ENCODE measurements at places on chromosomes 12 and 14.
A peak's percentile ranks its signal among the peaks of the same experiment; 100 is the strongest.

DNA sequence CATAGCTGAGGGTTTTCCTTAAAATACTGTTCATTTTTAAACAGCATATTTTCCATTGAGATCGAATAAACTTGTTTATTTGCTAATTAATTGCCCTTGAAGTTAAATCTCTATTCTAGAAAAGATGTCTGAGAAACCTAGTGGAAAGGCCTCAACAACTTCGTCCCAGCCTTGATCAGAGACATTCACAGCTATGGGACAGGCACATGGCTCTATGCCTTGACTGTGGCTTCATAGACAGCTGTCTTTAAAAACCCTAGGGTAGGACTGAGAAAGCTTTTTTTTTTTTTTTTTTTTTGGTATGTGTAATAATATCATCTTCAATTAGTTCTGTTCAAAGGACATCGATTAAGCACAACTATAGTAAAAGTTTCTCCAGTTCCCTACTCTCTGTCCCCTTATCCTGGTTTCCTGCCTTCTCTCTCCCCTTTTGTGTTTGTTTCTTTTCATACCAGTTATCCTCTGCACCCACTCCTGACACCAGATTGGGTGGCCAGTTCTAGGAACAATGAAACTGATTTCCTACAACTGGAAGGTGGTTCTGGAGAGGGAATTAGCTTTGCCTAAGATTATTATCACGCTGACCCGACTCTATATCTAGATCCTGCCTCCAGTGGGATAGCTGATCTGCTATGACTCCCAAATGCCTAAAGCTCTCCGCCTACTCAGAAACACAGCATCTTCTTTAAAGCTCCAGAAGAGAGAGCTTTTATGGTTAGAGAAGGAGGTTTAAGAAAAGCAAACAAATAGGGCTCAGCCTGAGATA is 20.3 kb downstream of the SOCS2 start:
- DNase-seq = peak; percentile 71

GRCh38 chr14:60637479-60638315 is 11.6 kb downstream of the SIX1 start:
- DNase-seq = no peak

GRCh38 chr12:75270157-75270556 is 60.0 kb downstream of the CAPS2 start:
- no peak for DNase-seq

DNA sequence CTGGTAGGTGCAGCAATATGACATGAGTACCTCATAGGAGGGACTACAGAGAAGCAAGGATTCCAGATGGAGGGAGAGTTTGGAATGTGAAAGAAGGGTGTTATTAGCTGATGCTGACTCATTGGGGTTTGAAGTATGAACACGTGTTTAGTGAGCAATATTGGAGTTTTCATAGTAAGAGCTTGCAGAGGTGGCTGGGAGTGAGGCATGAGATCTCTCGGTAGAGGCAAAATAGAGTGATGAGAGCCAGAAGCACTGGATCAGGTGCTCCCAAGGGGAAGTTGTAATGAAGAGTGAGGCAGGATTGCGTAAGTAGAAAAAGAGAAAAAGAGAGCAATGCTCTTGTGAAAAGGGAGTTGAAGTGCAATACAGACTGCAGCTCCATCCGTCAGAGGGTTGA is 42.1 kb downstream of the MGST1 start:
- no peak for DNase-seq

DNA sequence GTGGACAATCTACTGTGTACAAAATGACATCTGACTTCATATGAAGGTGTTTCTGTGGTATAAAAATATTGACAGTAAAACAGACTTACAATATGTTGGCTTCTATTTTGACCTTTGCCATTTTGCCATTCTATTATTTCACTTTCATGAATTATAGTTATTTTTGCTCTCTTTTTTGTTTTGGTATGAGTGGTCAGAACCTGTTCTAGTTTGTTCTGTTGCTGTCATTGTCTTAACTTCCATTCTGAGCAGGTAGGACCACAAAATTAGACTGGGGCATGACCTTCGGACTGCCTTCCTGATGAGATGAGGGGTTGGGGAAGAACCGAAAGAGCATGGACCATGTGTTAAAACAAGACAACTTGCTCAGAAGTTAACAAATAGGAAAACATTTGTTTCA is 36.5 kb upstream of the IFNG-AS1 start:
- no peak for DNase-seq

GRCh38 chr14:64871344-64871743 is 8.4 kb downstream of the SPTB start:
- DNase-seq = no peak

DNA sequence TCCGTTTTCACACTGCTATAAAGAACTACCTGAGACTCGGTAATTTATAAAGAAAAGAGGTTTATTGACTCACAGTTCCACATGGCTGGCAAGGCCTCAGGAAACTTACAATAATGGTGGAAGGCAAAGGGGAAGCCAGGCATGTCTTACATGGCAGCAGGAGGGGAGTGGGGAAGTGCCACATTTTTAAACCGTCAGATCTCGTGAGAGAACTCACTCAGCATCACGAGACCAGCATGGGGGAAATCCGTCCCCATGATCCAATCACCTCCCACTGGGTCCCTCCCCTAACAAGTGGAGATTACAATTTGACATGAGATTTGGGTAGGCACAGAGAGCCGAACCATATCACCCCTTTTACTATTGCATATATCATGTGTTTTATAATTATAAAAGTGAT is 2.0 kb upstream of the PIGH start:
- no peak for DNase-seq

DNA sequence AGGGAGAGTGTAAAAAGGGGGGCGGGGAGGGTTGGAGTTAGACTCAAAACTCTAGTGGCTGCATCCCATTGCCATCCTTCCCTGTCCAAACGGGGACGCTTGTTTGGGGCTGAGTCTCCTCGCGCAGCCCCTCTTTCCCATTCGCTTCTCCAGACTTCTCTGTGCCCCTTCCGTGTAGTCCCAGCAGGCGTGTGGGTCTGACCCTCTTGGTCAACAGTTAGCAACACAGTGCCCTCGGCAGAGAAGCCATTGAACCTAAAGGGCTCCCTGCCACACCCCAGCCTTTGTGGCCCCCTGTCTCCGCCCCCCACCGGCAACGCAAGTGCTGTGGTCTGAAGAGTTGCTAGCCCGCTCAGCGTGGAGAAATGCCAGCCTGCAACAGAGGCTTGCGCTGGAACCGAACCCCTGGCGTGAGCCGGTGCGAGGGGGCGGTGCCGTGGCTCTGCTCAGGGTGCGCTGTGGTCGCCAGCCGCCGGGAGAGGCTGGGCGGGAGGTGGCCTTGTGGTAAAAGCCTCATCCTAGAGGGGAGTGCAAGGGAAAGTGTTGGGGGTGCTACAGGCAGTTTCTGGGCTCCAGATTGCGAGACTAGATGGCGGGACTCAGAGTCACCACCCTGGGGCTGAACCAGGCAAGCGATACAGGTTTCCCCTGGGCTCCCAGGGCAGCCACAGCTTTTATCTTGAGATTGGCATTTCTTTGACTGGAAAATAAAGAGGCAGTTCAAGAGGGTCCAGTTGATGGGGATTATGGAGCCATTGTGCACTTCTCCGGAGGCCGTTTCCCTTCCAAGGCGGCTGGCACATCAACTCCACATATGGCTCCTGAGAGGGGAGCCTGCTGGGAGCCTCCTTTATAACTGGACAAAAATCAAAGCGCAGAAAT is 2.1 kb downstream of the PLXNC1 start:
- no peak for DNase-seq

- no peak for DNase-seq
These were observed 5.3 kb upstream of the PSMD9 start for GRCh38 chr12:121883315-121883660.

DNA sequence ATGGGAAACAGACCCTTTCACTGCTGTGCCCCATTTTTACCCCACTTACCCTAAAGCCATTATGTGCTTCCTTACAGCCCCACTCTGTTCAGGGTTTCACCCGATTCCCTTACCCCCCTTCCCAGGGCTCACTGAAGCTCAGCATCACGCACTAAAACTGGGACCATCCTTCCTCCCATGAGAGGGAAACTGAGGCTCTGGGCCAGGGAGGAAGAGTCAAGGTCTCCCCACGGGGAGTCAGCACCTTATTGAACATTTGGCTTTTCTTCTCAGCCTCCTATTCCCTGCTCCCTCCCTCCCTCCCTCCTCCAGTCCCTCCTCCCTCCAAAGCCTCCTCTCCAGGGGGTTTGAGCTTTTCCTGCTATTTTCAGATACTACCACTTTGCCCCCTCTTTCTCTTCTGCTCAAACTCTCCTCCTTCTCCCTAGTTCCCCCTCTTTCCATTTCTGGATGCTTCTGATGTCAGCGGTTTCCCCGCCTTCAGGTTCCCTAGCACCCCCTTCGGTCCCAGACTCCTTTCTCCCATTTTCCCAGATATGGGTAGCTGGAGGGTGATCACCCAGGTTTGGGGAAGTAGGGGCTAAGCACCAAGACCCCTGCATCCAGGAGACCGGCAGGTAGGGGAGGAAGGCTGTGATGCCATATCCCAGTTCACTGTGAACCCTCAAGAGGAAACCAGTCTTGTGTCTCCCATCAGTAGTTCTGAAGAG is 960 bp downstream of the GPR162 start:
- DNase-seq = no peak

DNA sequence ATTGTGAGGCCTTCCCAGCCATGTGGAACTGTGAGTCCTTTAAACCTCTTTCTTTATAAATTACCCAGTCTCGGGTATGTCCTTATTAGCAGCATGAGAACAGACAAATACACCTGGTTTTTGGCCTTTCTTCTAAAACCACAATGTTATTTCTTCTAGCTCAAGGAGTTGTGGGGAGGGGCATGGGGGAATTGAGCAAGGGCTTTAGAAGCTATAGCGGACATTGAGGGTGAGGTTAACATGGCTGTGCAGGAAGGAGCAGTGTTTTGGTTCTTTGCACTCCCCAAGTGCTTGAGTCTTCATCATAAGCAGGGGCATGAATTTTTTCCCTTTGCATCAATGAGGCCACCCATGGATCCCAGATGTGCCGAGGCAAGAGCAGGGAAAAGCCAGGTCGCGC is 86.8 kb downstream of the SPRING1 start:
- no peak for DNase-seq

GRCh38 chr14:76977793-76978720 is 50.5 kb downstream of the IRF2BPL start:
- DNase-seq = no peak

DNA sequence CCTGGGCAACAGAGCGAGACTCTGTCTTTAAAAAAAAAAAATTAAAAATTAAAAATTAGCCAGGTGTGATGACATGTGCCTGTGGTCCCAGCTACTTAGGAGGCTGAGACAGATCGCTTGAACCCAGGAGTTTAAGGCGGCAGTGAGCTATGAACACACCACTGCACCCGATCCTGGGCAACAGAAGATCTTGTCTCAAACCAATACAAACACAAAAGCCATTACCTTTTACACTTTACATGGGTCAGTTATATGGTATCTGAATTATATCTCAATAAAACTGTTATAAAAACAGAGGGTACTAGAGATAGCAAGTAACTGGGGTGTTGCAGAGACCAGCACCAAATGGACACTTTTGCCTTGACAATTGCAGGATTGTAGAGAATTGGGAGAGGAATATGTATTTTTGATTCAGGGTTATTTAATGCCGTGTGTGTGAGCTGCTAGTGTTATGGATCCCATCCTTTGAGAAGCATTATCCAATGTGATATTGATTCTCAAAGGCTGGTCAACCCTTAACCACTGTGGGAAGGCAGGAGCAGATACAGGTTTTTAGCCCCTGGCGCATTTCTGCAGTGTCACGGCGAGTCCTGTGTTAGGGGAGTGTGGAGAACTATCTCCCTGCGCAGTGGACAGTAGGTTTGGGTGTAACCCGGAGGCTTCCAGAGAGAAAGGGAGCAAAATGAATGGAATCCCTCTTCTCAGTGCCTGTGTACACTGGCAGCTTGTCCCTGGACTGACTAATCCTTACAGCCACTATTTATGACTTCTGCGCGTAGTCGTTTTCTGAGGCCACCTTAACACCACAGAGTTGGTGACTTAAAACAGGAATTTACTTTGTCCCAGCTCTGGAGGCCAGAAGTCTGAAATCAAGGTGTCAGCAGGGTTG is 4.3 kb downstream of the PSMD9 start:
- no peak for DNase-seq

DNA sequence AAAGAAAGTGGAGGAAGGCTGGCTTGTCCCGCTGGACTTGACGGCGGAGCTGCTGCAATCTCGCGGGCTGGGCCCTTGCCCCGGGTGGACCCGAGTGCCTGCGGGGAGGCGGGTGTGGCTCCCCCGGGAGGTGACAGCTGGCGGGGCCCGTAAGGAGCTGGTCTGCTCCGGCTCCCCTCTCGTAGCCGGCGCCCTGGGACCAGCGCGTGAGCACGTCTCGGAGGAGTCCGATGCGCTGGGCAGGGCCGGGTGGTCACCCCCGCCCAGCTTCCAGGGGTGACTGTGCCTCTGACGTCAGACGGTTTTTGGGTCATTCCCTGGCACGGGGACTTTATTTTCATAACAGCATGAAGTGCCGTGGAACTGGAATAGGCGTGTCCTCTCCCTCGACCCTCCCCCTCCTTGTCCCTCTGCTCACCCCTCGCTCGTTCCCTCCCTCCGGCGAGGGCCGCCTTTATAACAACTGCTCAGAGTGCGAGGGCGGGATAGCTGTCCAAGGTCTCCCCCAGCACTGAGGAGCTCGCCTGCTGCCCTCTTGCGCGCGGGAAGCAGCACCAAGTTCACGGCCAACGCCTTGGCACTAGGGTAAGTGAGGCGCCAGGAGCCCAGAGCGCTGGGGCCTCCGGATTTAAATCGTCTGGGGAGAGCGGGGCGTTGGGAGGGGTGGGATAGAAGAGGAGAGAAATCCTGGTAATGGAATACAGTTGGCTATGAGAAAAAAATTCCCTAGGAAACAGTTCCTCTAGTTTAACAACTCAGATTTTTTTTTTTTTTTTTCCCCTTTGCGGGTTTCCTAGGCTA is at the start of gene GPRC5A:
Gene GPRC5A (plus strand): TSS at position 483 of the 801 bp plus-strand sequence. CDS start 16,688 bp downstream, outside the sequence.
- peak; percentile 52 for DNase-seq

DNA sequence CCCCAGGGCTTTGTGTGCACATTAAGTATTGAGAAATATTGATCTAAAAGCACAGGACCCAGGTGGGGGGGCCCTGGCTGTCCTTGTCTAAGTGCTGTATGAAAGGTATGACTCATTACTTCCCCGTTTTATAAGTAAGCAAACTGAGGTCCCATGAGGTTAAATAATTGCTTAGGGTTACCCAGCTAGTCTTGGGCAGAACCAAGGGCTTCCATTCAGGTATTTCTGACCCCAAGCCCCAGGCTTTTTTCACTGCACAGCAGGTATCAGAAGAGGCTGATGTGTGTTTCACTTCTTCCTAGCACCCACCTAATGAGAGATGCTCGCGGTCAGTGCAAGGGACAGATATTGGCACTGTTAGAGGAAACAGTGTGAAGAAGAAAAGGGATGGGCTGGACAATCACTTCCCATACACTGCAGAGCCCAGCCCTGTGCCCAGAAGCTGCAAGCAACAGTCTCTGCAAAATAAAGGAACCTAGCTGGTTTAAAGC is 4.7 kb upstream of the TC2N start:
- no peak for DNase-seq

DNA sequence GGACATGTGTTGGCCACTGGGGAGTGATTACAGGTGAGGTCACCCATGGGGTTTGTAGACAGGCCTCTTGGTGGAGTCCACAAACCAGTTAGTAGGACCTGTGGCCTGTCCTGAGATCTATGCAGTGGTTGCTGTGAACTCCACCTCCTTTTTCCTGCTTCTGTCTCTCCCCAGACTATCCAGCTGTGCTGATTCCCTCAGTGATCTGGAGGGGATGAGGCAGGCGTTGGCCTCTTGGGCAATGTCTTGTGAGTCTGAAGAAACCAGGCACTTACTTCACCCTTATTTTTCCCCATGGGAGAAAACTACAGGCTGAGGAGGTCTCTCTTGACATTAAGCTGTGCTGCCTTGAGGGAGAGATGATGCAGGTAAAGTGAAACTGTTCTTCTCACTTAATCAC is 257.2 kb upstream of the PRICKLE1 start:
- DNase-seq = no peak

- no peak for DNase-seq
These were observed 18.0 kb downstream of the GPRC5A start for GRCh38 chr12:12909228-12909994.

GRCh38 chr14:33412450-33412849 is 473.8 kb downstream of the NPAS3 start:
- DNase-seq = no peak

Data from NCI-H446 (cell line).